A172 (cell line): ENCODE measurements at places on chromosomes 6 and 20. TPM values are rescaled to one million over a fixed set of nuclear protein-coding genes. Genes with fewer than 3 reads are reported as not detected.

GTSF1L gene
- not detected in 2 replicates for total RNA-seq

SLC35F1 gene
- total RNA-seq, result not detected in 2 replicates

- DNase-seq, result no peak
Observed at GRCh38 chr20:58986286-58986967, 5.4 kb downstream of the NELFCD start.

GRCh38 chr20:32326504-32326845 lies 31.7 kb upstream of the ASXL1 start:
- DNase-seq, result no peak

DNA sequence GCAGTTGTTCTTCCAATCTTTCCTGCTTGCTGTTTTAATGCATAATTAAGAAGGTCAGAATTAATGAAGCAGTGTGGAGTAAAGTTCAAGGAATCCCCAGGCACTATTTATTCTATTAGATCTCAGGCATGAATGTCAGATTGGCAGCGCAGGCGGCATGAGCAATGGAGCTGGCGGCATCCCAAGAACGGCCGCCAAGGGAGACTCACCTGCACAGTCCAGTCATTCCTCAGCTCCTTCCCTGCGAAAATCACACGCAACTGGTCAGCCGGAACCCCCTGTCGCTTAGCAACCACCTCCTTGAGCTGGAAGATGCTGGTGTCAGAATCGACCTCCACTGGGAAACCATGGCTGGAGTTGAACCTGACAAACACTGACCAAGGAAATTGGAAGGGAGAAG lies 284.5 kb downstream of the PRKN start:
- DNase-seq, result no peak

- DNase-seq, result no peak
Observed at GRCh38 chr20:9744551-9744950, 94.3 kb downstream of the PAK5 start.

- no peak for DNase-seq
Observed at GRCh38 chr6:145601397-145601796, 133.9 kb downstream of the EPM2A start.

DNA sequence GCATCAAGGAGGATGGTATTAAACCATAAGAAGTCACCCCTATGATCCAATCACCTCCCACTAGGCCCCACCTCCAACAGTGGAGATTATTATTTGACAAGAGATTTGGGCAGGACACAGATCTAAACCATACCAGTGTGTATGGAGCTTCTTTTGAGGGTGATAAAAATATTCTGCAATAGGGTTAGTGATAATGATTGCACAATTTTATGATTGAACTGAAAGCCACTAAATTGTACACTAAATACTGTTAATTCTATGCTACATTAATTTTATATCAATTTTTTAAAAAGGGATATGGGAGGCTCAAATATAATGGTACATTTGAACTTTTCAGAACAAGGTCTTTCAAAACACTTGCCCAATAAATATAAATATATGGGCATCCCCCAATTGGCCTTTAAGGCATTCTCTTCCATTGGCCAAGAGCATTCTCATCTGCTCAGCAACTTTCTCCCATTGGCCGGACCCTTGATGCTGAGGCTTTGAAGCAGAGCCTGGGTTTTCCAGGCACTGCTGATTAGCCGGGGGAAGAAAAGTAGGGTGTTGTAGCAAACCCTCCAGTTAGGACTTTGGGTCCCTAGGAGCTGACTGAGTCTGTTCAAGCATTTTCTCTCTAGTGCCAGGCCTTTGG lies 209.9 kb downstream of the LRFN2 start:
- no peak for DNase-seq
